ENCODE measurements at places on chromosomes 12 and 14.

DNA sequence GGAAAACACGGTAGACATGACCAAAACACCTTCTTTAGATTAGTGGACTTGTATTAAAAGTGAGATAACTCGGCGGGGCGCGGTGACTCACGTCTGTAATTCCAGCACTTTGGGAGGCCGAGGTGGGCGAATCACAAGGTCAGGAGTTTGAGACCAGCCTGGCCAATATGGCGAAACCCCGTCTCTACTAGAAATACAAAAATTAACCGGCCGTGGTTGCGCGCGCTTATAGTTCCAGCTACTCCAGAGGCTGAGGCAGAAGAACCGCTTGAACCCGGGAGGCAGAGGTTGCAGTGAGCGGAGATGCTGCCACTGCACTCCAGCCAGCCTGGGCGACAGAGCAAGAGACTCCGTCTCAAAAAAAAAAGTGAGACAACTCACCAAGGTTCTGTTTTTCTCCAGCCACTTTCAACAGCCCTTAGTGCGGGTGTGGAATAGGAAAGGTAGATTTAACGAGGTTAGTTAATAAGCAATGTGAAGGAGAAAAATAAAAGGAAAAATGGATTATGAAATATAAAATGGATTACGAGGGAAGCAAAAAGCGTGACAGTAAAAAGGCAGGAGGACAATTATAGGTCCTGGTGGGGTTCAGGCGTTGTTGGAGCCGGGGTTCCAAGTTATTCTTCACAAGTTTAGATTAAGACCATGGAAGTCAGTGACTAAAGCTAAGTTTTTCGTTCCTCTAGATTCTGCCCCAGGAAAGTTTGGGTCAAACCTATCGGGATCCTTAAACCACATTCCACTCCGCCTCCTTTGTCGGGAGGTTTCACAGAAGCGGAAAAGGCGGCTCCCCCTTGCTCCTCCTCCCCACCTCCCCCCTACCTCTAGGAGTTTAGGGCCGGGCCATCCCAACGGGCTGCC is 534 bp downstream of the PPP2R3C start:
- DNase-seq = peak; percentile 6

- peak; percentile 45 for DNase-seq
Observed at GRCh38 chr12:82326905-82327503, 31.2 kb downstream of the CCDC59 start.

DNA sequence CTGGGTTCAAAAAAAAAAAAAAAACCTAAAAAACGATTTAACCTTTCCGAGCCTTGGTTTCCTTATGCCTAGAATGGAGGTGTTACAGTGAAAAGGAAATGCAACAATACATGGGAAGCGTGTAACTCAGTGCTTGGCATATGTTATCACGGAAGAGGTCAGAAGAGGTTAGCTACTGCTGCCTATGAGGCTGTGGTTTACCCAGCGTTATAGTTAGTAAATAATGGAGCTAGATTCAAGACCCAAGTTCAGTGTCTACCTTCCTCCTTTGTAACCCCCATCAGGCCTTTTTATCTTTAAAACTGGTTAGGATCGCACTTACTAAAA is 839 bp downstream of the IFT43 start:
- no peak for DNase-seq

- DNase-seq = no peak
Observed at GRCh38 chr14:31154956-31155355, 52.6 kb downstream of the HECTD1 start.

GRCh38 chr14:49598189-49598484 is 603 bp upstream of the LRR1 start:
- no peak for DNase-seq

DNA sequence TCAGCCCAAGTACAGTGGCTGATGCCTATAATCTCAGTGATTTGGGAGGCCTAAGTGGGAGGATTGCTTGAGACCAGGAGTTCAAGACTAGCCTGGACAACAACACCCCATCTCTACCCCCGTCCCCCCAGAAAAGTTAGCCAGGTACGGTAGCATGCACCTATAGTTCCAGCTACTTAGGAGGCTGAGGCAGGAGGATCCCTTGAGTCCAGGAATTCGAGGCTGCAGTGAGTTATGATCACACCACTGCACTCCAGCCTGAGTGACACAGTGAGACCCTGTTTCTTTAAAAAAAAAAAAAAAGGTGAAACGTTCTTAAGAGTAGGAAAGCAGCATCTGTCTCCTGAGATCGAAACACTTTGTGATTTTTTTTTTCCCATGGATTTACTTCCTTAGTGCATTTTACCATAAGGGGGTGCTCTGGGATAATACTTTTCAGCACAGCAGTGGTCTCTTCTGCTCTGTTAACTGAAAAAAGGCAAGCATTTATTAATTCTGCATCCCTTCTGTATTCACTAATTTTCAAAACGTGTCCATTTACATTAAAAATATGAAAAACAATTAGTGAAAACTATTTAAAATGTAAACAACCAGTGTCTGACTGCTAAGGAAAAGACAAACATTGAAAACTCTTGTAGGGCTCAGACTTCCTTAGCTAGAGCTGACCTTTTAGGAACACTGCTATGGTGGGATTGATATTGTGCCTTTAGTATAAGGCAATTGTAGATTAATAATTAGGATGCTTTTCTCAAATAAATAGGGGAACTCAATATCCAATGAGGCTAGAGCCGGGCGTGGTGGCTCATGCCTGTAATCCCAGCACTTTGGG is 31.2 kb upstream of the USP44 start:
- peak; percentile 54 for DNase-seq

DNA sequence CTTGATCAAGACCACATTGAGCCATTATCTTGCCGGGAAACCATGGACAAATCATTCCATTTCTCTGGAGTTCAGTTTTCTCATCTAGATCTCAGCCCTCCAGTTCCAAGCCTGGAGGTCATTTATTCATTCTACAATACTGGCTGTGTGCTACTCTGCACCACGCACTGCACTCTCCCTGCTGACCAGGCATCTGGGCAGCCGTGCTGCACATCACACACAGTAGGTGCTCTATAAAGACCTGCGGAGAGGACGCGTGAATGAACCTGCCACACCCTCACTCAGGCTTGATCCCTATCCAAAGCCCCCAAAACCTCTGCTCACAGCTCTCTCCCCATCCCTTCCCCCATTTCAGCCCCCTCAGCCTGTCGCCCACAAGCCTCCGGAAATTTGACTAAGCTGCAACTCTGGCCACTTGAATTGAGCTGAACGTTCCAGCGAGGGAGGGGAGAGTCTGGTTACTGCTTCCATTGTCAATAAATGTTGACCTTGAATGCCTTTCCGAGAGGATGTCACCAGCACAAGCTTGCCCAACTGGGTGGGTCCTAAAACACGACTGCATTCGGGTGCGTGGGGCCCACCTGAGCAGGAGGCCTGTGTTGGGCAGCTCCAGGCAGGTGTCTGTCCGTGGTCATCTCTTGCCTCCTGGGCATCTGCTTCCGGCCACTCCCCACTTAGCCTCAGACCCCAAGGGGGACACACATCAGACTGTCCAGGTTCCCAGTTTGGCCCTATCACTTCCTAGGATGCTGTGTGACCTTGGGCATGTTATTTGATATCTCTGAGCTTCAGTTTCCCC is 17.8 kb downstream of the FAIM2 start:
- DNase-seq = no peak

DNA sequence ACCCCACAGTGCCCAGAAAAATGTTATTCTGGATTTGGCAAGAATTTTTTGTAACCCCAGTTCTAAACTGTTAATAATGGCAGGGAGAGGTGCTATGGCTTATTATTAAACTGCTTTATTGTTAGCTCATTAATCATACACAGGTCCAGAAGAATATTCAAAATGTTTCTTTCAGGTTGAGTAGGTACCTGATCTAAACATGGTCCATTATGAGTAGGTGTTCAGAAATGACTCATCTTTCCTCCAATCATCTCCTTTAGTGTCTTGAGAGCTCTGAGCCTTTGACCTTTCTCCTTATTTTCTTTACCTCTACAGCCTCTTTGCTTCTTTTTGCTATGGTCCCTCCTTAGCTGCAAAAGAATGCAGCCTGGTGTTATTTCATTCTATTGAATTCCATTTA is 211.0 kb upstream of the GARIN6 start:
- no peak for DNase-seq

DNA sequence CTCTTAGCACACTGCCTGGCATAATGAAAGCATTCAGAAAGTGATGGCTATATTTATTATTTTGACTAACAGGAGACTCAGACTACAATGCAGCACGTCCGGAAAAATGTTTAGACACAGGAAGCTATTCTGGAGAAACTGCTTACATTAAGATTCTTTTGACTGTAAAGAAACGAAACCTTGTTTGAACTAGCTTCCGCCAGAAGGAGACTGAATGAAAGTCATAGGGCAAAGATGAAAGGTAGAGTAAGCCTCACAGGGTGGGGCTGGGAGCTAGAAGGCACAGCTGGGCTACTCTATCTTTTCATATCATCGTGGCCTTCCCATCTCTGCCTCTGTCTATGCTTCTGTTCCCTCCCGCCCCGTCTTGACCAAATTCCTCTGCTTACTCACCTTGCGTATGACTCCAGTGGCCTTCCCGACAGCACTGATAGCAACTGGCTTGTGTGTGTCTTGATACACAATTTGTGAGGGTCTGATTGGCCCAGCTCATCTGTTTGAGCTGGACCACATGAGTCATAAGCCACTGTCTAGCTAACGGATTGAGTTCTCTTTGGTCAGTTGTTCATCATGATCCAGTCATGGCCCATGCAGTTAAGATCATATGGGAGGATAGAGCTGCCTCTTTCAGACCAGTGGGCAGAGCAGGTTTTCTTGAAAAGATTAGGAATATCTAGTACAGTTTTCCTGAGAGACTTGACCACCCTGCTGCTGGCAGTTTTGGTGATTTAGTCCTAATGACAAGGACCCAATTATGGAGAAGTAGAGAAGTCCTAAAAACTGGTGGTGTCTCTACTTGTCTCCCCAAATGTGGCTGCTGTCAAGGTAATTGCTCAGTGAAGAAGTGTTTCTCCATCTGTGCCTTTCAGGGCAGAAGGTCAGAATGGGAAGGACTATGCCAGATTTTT is 151.5 kb upstream of the SLC38A2 start:
- peak; percentile 60 for DNase-seq

DNA sequence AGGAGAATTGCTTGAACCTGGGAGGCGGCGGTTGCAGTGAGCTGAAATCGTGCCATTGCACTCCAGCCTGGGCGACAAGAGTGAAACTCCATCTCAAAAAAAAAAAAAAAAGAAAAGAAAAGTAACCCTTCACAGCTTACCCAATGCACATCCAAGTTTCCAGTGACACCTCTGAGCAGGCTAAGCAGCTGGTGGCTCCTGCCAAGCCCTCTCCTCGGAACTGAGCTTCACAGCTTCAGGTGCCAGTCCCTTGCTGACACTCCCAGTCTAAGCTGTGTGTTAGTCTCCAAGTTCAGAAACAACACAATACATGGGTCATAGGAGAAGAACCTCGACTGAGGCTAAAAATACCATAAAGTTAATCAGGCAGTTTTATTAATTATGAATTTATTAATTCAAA is 7.9 kb downstream of the CD9 start:
- DNase-seq = no peak

DNA sequence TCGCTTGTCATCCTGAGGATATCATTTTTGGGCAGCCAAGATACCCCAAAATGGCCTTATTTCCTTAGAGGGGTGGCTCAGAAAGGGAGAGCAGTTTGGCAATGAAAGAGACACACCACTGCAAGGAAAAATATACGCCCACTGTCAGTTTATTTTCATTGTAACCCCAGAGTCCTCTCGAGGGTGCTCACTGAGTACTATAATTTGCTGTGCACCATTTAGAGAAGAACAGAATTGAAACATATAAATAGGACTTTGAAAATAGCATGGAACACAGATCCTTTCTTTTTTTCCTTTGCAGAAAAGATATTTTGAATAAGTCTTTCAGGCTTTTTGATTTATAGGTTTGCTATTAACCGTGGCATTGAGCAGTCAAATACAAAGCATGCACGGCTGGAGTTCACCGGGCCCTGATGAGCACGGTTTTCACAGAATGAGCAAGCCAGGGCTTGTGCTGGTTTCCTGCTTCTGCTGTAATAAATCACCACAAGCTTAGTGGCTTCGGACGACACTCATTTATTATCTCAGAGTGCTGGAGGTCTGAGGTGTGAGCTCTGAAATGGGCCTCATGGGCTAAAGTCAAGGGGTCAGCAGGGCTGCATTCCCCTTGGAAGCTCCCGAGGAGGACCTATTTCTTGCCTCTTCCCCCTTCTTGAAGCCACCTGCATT is 152.3 kb downstream of the ZNF664 start:
- peak; percentile 52 for DNase-seq

GRCh38 chr12:53612978-53613377 is 13.2 kb downstream of the ATF7 start:
- DNase-seq = no peak

DNA sequence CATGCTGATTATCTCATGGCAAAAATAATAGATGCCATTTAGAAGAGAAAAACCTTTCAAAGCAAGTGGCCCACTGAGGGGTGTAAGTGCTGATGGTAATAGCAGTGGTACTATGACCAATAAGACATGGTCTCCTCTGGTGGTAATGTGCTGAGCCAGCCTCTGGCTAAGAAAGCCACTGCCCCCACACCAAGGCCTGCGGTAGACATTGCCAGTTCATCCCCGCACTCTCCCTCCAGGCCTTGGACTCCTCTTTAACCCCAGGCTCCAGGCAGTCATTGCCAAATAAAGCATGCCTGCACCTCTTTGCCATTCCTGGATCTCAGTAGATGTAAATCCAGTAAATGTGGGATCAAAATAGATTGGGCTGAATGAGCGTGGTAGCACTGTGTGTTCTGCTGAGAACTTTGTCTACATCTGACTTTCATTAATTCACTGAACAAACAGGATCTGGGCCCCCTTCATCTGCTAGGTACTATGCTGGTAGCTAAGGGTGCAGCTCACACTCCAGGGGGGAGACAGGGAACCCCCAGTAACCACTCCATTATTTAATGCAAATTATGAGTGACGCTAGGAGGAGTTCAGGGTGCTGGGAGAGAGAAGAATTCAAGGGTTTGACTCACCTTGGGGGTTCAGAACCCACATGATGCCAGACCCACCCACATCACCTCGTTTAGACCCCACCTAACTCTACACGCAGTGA is 89.3 kb downstream of the BCL11B start:
- DNase-seq = no peak

DNA sequence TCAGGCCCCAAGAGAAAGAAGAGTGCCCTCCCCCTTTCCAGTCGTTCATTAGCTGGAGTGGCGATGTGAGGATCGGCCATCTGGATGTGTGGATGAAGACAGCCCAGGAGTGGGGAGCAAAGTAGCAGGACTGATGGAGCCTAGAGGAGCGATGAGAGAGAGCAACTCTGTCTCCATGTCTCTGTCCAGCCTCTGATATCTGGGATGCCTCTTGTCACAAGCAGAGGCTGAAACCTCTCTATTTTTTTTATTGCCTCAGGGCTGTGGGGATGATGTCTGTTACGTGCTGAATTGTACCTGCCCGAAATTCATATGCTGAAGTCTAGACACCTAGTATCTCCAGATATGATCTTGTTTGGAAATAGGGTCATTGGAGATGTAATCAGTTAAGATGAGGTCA is 2.7 kb downstream of the SERPINA11 start:
- no peak for DNase-seq

GRCh38 chr12:131592972-131593371 is 117.9 kb upstream of the SFSWAP start:
- peak; percentile 11 for DNase-seq

- no peak for DNase-seq
Observed at GRCh38 chr14:105091054-105091516, 25.9 kb upstream of the GPR132 start.
